ENCODE measurements at places on chromosomes 1 and 21.

DNA sequence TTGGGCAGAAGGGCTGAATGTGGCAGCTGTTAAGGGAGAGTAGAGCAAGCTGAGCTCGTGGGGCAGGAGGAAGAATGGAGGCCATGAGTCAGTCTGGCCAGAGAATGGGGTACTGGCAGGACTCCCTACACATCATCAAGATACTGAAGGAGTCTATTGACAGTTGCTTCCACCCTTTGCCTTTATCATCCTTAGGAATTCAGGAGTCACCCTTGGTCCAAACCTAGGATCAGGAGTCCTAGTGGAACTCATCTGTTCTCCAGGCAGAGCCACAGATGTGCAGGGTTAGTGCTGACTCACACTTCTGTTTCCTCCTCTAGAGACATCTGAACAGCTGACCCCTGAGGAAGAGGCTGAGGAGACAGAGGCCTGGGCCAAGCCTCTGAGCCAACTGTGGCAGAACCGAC lies 18.7 kb upstream of the ST3GAL3 start:
- DNase-seq = peak; percentile 47

DNA sequence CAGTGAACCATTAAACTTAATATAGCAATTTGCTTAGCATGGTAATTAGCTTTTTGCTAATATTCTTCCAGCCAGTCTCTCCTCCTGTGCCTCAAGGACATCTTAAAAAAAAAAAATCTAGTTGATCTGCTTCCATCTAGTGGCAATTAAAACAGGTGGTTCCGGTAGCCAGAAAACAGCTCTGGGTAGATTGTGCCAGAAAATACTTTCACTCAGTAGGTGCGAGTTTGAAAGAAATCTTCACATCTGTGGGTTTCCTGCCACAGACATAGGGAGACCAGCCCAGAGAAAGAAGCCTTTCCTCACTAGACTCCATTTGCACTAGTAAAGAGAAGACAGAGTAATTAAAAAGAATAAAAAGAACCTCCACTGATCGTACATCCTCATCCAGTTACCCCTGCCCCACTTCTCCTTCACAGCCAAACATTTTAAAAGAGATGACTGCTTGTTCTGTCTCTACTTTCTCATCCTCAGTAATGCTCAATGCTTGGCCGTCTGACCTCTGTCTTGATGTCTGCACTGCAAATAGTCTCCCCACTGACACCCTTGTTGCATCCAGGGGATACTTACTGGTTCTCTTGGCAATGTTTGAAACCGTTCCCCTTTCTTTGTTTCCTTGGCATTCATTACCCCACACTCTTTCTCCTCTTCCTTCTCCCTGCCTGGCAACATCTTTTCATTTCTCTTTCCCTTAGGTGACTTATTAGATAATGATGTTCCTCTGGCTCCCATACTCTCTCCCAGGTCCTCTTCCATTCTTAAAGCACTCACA lies 16.9 kb downstream of the SELL start:
- DNase-seq = peak; percentile 65

- no peak for DNase-seq
These were observed 161.7 kb downstream of the ROR1 start for GRCh38 chr1:63935553-63935952.

- no peak for DNase-seq
These were observed 13.6 kb downstream of the ACTL8 start for GRCh38 chr1:17768651-17769241.

- DNase-seq = no peak
These were observed 15.4 kb upstream of the AGTRAP start for GRCh38 chr1:11720525-11720924.

DNA sequence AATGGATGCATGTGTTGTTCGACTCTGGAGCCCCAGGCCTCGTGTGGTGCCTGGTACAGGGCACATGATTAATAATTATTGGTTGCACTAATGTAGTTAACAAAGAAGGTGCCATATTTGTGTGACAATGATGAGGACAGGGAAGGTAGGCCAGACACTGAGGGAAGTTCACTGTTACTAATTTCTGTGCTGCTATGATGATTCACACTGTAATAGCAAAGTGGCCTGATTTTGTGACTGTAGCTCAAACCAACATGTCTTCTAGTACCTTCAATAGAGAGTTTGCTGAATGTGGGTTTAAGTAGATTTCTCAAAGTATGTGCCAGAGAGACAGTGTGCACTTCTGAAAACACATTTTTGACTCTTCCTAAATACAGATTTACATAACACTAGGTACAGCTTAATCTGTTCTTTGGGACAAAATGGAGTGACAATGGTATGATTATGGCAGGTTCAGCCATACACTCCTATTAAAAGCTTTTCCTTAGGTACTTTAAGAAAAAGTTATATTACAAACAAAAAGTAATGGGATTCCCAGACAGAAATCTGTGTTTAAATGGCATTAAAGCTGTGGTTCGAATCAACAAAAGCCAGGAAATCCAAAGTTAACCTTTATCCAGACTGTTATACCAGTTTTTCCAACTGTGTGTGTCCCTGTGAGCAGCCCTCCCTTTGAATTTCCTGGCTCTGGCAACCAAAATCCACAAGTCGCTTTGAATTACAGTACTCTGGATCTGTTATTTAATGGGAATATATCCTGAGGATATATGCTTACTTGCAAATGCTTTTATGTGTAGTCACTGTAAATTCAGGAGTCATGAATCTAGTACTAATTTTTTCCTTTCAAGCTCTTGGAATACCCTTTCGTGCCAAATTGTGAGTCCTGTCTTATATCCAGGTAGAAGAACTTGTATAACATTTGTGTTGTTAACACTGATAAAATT lies 277.1 kb upstream of the SGIP1 start:
- no peak for DNase-seq

GRCh38 chr21:39111931-39112550 lies 71.2 kb downstream of the PSMG1 start:
- DNase-seq = no peak

- DNase-seq = no peak
These were observed 328.5 kb upstream of the RUNX1 start for GRCh38 chr21:35377505-35378090.

DNA sequence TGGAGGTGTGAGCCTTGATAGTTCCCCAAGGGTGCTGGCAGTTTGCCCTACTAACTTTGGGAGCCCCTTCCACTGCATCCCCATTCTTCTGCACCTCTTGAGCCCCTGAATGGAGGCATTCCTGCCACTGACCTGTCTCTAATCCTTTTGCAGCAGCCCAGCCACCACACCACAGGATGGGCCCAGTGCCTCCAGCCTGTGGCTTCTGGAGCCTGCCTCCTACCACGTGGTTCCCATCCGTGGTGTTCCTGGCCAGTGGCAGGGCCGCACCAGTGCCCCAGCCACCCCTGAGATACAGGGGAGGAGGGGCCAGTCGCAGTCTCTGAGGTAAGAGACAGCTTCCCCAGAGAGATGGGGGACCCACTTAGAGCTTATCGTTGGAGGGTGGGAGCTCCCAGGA lies 14.4 kb downstream of the INAVA start:
- no peak for DNase-seq

DNA sequence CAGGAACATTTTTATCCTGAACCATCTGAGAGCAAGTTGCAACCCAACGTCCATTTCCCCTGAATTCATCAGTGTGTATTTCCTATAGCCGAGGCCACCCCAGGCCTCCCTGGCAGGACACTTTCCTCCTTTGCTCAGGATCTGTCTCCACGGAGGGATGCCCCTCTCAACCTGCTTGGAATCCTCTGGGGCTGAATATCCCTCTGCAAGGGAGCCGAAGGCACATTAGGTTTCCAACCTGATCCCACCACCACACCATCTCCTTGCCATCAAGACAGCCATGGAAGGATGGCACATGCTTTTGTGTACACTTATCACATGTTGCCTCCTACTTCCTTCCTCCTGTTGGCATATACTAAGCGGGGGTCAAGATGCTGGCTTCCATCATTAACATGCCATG lies 74.8 kb upstream of the EDN2 start:
- no peak for DNase-seq

GRCh38 chr1:152188673-152189591 lies 29.9 kb upstream of the RPTN start:
- DNase-seq = peak; percentile 86

GRCh38 chr1:215844777-215845176 lies 277.7 kb downstream of the KCTD3 start:
- DNase-seq = no peak

DNA sequence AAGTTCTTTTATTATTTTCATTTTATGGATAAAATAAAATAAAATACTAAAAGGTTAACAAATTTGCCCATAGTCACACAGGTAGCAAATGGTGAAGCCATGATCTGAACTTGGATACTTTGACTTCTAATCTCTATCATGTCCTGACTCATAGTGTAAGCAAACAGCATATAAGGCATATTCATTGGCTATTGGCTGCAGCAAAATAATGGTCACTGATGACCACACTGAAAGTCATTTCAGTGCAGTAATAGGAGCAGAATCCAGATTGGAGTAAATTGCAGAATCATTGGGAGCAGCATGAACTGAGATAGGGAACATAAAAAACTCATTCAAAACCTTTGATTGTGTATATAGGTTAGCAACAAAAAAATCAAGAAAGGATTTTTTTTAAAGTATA lies 262.9 kb downstream of the PLA2G4A start:
- DNase-seq = no peak

DNA sequence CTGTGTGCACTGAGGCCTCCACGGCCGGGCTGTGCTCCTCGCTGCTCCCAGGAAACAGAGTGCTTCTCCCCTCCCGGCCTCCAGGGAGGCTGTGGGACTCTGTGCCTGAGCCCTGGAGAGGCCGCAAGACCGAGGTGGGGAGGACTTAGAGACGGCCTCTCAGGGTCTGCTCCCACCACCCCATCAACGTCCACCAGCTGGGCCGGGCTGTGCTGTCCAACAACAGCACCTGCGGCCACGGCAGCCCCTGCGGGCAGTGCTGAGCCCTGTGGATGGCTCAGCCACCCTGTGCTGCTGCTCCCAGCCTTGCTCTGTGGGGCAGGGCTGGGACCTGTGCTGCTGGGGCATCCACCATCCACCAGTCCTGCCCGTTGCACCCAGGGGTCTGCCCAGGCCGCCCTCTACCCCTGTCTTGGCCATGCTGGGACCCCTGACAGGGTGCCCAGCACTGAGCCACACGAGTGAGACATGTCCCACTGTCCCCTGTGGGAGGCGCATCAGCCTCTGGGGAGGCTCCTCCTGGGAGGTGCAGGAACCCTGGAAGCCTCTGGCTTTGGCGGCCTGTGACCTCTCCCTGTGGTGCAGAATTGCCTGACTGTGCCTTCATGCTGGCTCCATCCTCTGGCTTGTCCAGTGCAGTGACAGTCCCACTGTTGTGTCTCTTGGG lies 31.2 kb upstream of the LRRC3 start:
- peak; percentile 52 for DNase-seq

GRCh38 chr1:90510143-90510542 lies 207.0 kb downstream of the BARHL2 start:
- no peak for DNase-seq

DNA sequence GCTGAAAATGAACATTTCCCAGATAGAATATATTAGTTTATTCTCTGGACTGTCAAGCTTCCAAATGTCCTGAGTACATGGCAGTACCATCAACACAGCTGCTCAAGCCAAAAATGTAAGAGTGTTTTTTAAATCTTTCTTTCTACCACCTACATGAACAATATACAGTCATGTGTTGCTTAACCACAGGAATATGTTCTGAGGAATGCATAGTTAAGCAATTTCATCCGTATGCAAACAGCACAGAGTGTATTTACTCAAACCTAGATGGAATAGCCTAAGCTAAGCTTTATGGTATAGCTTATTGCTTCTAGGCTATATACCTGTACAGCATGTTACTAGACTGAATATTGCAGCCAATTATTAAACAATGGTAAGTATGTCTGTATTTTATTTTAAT lies 561.9 kb upstream of the ADGRL4 start:
- DNase-seq = no peak

DNA sequence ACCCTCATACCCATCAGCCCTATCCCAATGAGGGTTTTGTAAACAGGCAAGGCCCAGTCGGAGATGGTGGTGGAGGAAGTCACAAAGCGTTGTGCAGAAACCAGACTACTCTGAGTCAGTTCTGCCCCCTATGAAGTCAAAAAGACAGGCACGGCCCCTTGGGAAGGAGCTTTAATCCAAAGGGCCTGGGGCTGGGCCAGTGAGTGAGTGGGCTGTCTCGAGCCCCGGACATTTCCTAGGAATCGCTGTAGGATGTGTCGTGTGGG lies 442 bp upstream of the AHCYL1 start:
- DNase-seq = peak; percentile 7

DNA sequence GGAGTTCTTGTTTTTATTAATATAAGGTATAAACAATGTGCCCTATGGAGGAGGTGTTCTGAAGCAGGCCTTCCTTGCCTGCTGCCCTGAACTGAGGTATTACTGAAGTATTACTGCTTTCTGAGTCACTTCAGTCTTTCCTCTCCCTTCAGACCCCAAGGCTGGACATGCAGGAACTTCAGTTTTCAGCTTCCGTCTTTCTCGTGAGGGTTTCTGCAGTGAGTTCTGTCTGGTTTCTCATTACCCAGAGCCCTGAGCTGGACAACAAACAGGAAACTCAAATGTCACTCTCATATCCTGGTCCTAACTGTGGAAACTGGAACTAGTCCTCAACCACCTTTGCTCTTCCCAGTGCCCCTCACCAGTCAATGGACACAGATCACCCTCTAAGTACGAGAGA lies 46.8 kb downstream of the ELAVL4 start:
- DNase-seq = no peak

DNA sequence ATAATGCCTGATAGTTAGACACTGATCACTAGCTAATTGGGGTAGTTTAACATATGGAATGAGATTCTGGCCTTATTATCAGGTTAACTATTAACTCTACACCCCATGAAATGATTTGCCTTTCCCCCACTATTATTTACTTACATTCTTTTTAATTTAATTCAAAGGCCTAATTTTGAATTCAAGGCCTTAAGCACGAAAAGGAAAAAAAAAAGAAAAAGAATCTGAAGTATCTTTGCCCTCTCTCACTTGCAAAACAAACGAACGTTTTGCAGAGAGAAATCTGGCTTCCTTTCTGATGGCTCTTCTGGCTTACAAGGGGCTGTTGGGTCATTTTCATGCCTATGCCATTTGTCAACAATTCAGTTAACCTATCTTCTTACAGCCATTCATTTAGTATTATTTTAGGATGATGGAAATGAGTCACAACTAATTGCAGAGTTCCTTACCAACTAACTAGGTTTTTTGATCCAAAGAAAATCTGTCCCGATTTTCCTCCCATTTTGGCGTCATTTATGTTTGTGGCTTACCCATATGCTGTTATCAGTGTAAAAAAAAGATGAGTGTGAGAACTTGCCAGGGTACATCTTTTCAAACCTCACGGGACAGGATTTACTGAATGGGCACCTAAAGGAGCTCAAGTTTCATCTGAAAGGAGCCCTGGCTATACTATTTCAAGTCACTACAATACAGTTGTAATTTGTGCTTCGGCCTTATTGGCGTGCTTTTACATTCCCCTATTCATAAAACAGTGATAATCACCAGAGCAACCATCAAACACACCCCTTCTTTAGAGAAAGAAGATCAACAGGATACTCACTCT lies 1.9 kb upstream of the ERRFI1 start:
- DNase-seq = no peak

DNA sequence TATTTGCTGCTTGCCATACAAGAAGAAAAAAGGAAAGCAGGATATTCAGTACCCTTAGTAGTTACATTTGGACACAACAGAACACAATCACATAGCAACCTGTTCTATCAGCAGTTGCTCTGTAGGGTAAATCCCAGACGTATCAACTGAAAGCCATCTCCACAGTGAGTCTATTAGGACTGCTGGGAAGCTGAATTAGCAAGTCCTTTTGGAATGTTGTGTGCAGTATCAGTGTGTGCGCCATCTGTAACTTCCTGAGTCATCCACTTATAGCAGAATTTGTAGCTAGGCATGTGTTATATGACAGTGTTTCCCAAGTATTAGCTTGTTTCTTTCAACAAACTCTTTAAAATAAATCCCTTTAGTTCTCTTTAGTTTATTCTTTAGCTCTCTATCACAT lies 21.3 kb downstream of the CCDC30 start:
- no peak for DNase-seq

GRCh38 chr1:35641233-35641866 lies at the start of gene PSMB2:
PSMB2 (minus strand) TSS chr1:35641526; CDS start chr1:35641432, 94 bp downstream.
- DNase-seq = peak; percentile 99

Measured in RPMI8226 (cell line).